ENCODE measurements at places on chromosomes 5 and 9. TPM values are rescaled to one million over a fixed set of nuclear protein-coding genes. Genes with fewer than 3 reads are reported as not detected.

DDX4 gene
- not detected for total RNA-seq

TMEM232 gene
- total RNA-seq, result 2.1 TPM

PCDHB3 gene
- 1.2 TPM for total RNA-seq

EIF4E1B gene
- not detected for total RNA-seq

GARIN3 gene
- not detected for total RNA-seq
